Activated effector memory CD4-positive, alpha-beta T cell treated with Interleukin-2 at 50 U/mL for 16 hours (primary cell): ENCODE measurements at places on chromosomes 16 and 17.

GRCh38 chr17:49881054-49881402 is 33.2 kb upstream of the TAC4 start:
- no peak for DNase-seq

DNA sequence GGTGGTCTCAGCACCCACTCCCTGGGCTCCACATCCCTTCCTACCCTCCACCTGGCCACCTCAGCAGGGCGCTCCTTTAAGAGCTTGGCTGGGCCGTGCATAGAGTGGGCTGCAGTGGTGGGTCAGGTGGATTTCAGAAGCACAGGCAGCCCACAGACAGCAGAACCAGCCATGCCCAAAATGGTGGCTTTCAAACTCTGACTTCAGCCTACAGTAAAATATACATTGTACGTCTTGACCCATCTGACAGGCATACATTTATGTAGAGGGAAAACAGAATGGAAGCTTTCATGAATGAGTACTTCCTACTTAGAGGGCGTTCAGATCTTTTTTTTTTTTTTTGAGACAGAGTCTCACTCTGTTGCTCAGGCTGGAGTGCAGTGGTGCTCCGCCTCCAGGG is 26.0 kb upstream of the LASP1NB start:
- DNase-seq: no peak

DNA sequence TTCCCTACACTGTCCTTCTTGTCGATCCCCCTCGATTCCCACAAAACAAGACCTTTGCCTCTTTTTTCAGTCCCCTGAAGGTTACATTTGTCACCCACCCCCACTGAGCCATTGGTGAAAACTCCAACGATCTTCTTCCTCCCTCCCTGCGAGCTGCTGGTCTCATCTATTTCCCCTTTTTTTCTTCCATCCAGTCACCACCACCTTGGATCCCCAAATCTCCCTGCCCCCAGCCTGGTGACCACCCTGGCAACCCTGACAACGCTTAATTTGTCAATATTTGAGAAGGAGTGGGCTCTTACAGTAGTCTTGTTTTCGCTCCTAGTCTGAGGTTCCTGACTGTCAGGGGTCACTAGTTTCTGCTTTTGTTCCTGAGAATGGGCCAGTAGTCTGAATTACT is 62.9 kb downstream of the SMPD3 start:
- DNase-seq: no peak

DNA sequence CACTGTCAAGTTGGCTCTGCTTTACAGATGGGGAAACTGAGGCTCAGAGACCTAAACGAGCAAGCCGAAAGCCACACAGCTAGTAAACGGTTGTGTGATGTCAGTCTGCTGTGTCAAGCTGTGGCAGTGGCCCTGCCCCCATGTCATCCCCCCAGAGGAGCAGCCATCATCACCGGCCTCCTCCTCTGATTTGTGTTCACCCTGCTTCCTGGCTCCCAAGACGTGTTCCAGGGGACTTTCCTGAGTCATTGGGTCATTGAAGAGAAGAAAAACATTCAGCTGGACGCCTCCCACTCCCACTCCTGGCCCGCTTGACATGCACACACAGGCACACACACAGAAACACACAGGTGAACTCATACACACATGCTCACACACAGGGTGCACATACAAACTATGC is 54.0 kb upstream of the CIBAR2 start:
- DNase-seq: no peak

DNA sequence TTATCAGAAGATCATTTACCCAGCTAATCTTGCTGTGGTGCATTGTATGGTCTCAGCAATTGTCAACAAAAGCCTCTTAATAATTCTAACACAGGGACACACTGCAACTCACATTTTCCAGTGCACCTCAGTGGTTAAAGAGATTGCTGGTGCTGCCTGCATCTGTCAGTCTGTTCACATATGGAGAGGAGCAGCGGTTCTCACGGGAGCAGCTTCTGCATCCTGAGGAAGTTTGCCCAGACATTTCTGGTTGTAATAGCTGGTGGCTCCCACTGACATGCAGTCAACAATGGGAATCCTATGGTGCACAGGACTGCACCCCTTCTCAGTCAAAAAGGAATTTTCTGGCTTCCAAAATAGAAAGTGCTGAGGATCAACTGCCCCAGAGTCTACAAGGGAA is 7.8 kb downstream of the GGA2 start:
- no peak for DNase-seq

DNA sequence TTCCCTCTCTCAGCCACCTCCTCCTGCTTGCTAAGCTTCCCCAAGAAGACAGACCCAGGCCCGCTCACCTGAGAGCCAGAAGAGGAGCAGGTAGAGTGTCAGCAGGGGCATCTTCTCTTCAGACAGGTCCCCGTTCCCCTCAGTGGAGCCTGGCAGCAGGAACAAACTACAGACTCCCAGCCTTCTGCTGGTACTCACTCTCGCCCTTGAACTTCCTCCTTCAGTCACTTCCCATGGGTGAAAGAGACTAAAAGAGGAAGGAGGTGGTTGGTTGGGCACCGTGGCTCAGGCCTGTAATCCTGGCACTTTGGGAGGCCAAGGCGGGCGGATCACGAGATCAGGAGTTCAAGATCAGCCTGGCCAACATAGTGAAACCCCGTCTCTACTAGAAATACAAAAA is at the start of gene CD300LF:
Gene CD300LF (minus strand): TSS at position 168 of the 400 bp plus-strand sequence. CDS start 57 bp downstream, at position 111.
- no peak for DNase-seq

DNA sequence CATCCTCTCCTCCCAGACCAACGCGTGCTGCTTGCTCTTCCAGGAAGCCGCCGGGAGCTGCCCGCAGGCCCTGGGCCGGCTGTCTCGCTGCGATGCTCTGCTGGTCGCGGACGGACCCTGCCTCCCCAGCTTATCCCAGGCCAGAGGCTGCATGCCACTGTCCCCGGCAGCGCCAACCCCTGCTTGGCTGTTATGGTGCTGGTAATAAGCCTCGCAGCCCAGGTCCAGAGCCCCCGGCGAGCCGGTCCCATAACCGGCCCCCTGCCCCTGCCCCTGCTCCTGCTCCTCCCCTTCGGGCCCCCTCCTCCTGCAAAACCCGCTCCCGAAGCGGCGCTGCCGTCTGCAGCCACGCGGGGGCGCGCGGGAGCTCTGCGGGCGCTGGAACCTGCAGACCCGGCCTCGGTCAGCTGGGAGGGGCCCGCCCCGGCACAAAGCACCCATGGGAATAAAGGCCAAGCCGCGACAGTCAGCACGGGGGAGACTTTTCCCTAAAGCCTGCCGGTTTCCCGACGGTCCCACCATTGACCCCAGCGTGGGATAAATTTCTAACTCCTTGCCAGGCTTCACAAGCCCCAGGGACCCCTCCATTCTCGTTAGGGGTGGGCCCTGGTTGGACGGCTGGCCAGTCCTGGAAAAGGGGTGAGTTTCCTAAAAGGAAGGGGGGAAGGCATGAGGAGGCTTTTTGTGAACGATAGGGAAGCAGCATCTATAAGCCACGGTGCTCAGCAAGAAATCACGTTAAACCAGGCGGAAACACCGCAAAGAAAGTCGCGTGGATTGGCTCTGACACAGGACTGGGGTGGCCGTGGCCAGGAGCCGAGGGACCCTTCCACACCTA is 11.2 kb downstream of the ENPP7 start:
- DNase-seq: peak; percentile 61

DNA sequence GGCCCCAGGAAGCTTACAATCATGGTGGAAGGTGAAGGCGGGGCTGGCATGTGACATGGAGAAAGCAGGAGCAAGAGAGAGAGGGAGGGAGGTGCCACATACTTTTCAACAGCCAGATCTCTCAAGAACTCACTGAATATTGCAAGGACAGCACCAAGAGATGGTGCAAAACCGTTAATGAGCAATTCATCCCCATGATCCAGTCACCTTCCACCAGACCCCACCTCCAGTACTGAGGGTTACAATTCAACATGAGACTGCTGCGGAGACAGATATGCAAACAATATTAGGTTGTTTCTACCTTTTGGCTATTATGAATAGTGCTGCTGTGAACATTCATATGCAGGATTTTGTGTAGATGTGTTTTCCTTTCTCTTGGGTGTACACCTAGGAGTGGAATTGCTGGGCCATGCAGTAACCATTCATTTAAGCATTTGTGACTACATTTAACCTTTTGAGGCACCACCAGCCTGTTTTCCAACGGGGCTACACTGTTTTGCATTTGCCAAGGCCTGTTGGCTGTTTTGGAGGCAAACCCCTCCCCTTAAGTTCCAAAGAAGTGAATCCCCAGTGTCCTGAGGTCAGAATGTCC is 28.8 kb downstream of the PLCG2 start:
- no peak for DNase-seq

- no peak for DNase-seq
These were observed 85.9 kb downstream of the TBC1D16 start for GRCh38 chr17:79949656-79950209.

GRCh38 chr16:86668136-86668910 is 90.0 kb downstream of the FOXL1 start:
- no peak for DNase-seq

GRCh38 chr16:72530434-72530833 is 358.5 kb upstream of the PMFBP1 start:
- DNase-seq: no peak

- no peak for DNase-seq
These were observed 9.3 kb downstream of the YWHAE start for GRCh38 chr17:1390432-1391367.

GRCh38 chr16:3042376-3042775 is 4.0 kb upstream of the MMP25 start:
- DNase-seq: no peak

- DNase-seq: no peak
These were observed 8.5 kb downstream of the CHD3 start for GRCh38 chr17:7897090-7897489.

DNA sequence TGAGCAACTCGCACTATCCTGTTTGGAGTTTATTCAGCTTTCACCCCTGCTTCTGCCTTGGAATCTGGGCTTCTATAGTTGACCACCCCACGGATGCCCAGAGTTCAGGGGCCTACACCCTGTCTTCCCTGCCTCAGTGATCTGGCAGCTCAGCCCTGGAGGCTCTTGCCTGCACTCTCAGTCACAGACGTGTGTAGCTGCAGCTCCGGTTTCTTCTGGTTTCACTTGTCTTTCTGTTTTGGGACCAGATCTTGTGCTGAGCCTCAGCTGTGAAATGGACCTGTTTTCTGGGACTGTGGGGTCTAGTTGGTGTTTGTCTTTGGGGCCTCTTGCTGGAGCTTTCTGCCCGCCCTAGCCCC is 5.8 kb downstream of the GPT2 start:
- DNase-seq: no peak

DNA sequence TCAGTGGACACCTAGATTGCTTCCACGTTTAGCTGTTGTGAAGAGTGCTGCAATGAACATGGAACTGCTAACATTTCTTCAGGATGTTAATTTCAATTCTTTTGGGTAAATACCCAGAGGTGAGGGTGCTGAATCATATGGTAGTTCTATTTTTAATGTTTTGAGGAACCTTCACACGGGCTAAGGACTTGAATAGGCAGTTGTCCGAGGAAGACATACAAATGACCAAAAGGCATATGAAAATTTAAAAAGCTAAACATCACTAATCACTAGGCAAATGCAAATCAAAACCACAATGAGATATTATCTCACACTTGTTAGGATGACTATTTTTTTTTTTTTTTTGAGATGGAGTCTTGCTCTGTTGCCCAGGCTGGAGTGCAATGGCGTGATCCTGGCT is 173.3 kb downstream of the PRKCB start:
- DNase-seq: no peak

GRCh38 chr17:1573932-1574696 is 11.5 kb upstream of the PITPNA start:
- peak; percentile 11 for DNase-seq

GRCh38 chr17:50514936-50515702 is 6.9 kb downstream of the MYCBPAP start:
- no peak for DNase-seq

DNA sequence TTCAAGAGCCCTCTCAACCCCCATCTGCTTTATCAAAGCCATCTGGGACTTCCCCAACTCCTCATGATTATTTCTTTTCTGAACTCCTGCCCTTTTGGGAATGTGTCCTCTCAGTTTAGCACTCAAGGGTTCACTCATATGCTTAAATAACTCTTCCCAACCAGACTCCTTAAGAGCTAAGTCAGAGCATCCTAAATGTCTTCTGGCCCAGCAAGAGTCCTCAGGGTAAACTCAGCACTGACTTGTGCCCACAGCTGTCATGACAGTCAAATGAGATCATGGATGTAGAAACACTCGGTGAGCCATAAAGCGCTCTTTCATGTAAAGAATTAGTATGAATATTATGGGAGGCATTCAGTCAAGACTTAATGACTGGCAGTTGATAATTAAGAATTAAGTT is 85.9 kb downstream of the TEX14 start:
- no peak for DNase-seq

DNA sequence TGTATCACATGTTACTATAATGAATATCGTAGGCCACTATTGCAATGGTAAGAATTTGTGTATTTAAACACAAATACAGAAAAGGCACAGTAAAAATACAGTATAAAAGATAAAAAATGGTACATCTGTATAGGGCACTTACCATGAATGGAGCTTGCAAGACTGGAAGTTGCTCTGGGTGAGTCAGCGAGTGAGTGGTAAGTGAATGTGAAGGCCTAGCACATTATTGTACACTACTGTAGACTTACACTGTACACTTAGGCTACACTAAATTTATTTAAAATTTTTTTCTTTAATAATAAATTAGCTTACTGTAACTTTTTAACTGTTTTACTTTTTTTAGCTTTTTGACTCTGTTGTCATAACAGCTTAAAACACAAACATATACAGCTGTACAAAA is 42.5 kb downstream of the AKAP10 start:
- no peak for DNase-seq

GRCh38 chr17:16989230-16989952 is 17.5 kb upstream of the TNFRSF13B start:
- DNase-seq: peak; percentile 14

- no peak for DNase-seq
These were observed 18.0 kb upstream of the GAS7 start for GRCh38 chr17:10216213-10216938.

- no peak for DNase-seq
These were observed 174.8 kb downstream of the NTN1 start for GRCh38 chr17:9195961-9196670.

GRCh38 chr17:34527908-34528470 is 51.4 kb upstream of the TMEM132E start:
- no peak for DNase-seq
